ENCODE measurements at places on chromosomes 4 and X. TPM values are rescaled to one million over a fixed set of nuclear protein-coding genes. Genes with fewer than 3 reads are reported as not detected.

DNA sequence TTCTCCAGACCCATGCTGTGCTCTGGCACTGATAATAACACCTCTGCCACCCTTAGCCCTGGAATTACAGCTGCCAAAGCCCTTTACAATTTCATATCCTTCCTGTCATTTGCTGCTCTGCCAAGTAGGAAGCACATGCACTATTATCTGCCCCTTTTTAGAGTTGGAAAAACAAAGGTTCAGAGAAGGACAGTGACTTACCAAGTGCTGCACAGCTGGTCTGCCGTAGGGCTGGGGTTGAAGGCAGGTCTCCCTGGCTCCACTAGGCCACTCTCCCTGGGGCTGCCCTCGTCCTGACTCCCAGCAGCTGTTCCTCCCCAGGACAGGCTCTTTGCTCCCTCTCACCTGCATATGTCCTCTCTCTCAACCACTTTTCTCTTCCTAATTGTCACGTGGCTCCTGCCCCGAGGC is 73.4 kb downstream of the ANAPC4 start:
- no peak for DNase-seq

DNA sequence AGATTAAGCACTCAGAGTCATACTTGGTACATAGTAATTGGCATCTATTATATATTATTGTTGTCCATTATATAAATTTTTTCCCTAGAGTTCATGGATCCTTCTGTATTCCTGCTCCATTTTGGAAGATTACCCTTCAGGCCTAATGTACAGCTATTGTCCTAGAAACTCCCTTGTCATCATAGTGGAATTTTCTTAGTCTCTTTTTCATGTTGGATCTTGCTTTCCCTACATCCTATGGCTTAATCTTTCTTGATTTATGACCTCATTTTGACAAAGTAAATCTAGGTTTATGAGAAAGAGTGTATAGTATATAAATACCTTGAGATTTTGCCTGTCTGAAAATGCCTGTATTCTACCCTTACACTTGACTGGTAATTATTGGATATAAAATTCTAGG is 22.1 kb downstream of the ARMCX4 start:
- DNase-seq: no peak

- no peak for DNase-seq
These were observed 12.0 kb downstream of the RAB33B start for GRCh38 chr4:139465922-139466321.

CXCL13 gene
- not detected for total RNA-seq

PIR gene
- total RNA-seq: 20.0 TPM

Measured in omental fat pad (tissue), 4 donors.